WTC11 (cell line): ENCODE measurements at places on chromosomes 12 and 14. TPM values are rescaled to one million over a fixed set of nuclear protein-coding genes. Genes with fewer than 3 reads are reported as not detected.

RPGRIP1 gene
- total RNA-seq = 0.41 to 0.71 TPM (median 0.50 TPM) in 3 replicates

SBNO1 gene
- 42.9 to 52.2 TPM (median 43.5 TPM) in 3 replicates for total RNA-seq

SLC10A1 gene
- 0.09 TPM in 1 of 3 replicates, not detected in the others for total RNA-seq

TBPL2 gene
- not detected in 3 replicates for total RNA-seq

MYO1A gene
- 0.32 to 0.87 TPM (median 0.71 TPM) in 3 replicates for total RNA-seq

NTF3 gene
- total RNA-seq = 1.2 to 1.5 TPM (median 1.3 TPM) in 3 replicates

LRRK2 gene
- total RNA-seq = 0.23 to 0.46 TPM (median 0.46 TPM) in 3 replicates

TTLL5 gene
- total RNA-seq = 39.6 to 42.6 TPM (median 40.8 TPM) in 3 replicates

RNASE2 gene
- not detected in 3 replicates for total RNA-seq

P2RX2 gene
- 1.6 to 2.6 TPM (median 2.1 TPM) in 3 replicates for total RNA-seq

TAS2R8 gene
- not detected in 3 replicates for total RNA-seq

BRAP gene
- total RNA-seq = 17.3 to 18.3 TPM (median 18.1 TPM) in 3 replicates

BEGAIN gene
- 1.3 to 1.8 TPM (median 1.3 TPM) in 3 replicates for total RNA-seq

HSPB8 gene
- total RNA-seq = 6.7 to 7.6 TPM (median 7.6 TPM) in 3 replicates

HOTAIR gene
- total RNA-seq = not detected in 3 replicates

GZMH gene
- not detected in 3 replicates for total RNA-seq

KRT83 gene
- total RNA-seq = not detected in 3 replicates

SCN8A gene
- total RNA-seq = 13.2 to 14.4 TPM (median 13.2 TPM) in 3 replicates

PTGDR gene
- 0.09 to 0.24 TPM (median 0.11 TPM) in 3 replicates for total RNA-seq

INHBE gene
- total RNA-seq = 3.2 to 5.0 TPM (median 3.3 TPM) in 3 replicates

HRK gene
- total RNA-seq = 1.4 to 3.5 TPM (median 1.6 TPM) in 3 replicates

SLC38A4 gene
- 6.1 to 12.6 TPM (median 12.1 TPM) in 3 replicates for total RNA-seq

COL2A1 gene
- total RNA-seq = 18.2 to 24.3 TPM (median 20.9 TPM) in 3 replicates

CLEC4D gene
- 0.09 to 0.16 TPM in 2 of 3 replicates, not detected in the other for total RNA-seq

GPD1 gene
- total RNA-seq = 0.39 to 0.77 TPM (median 0.62 TPM) in 3 replicates

OR6C74 gene
- total RNA-seq = not detected in 3 replicates

ACTR10 gene
- 30.9 to 35.5 TPM (median 32.5 TPM) in 3 replicates for total RNA-seq
